ENCODE measurements at places on chromosomes 6 and 20.

DNA sequence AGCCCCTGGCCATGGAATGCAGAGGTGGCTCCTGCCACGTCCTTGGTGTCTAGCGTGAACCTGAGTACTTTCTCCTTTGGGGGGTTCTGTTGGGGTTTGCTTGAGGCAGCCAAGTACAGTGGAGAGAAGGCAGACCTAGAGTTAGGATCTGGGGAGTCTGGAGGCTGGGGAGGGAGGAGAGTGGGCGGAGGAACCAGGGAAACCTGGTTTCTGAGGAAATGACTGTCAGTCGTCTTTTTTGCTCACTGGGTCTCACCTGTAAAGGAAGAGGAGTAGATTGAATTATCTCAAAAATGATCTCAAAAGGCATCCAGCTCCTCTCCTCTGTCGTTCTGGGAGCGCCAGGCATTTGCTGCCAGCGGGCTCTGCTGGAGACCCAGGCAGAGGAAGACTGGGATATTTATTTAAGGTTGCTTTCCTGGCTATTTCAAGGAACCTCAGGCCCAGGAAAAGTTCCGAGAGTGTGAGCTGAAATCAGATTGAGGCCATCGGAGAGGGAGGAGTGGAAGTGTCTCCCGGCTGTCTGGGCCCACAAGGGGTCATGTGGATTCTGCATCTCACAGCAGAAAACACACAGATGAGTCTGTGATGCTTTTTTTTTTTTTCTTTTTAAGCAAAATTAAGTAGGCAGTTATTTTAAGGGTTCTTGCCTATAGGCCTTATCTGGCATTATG, 16.1 kb downstream of the EPB41L1 start:
- DNase-seq, result peak; percentile 68

- no peak for DNase-seq
Measured at GRCh38 chr20:49460916-49461315, 21.6 kb downstream of the KCNB1 start.

GRCh38 chr20:32160341-32160740, 47.2 kb downstream of the PLAGL2 start:
- no peak for DNase-seq

DNA sequence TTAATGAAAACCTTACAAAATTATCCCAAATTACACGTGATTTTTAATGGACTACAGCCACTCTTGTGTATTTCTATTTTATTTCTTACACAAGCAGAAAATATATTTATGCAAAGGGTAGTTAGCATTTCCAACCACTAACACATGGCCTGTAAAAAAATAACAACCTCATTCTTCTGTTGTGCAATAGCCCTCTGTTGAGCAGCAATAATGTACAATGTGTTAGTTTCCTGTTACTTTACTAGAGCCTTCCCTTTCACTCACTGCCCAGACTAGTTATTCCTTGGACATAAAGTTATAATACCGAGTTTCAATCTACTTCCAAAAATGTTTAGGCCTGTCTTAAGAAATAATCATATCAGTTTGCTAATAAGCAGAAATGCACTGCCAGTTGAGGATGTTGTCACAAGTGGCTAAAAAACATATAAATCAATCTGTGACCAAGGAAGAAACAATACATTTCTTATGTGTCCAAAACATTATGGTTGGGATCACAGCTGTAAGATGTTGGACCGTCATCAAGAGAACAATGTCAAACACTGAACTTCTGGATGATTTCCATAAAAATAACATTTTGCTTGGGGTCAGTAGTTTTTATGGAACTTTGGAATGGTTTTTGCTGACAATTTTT, 73.6 kb upstream of the RNF146 start:
- DNase-seq, result no peak

GRCh38 chr6:74939721-74940620, 265.9 kb downstream of the COL12A1 start:
- DNase-seq, result no peak

GRCh38 chr6:107217248-107217647, 101.9 kb upstream of the BEND3 start:
- DNase-seq, result no peak

GRCh38 chr6:165658395-165659058, 4.5 kb downstream of the PDE10A start:
- DNase-seq, result peak; percentile 97

- no peak for DNase-seq
Measured at GRCh38 chr6:38220069-38220723, 400.7 kb downstream of the ZFAND3 start.

- no peak for DNase-seq
Measured at GRCh38 chr6:14689639-14690038, 556.2 kb upstream of the JARID2 start.
